ENCODE measurements at places on chromosomes 3 and 15. TPM values are rescaled to one million over a fixed set of nuclear protein-coding genes. Genes with fewer than 3 reads are reported as not detected.

Gene GREM1
- not detected for total RNA-seq

Gene GOLGA6A
- 0.53 TPM for total RNA-seq

DNA sequence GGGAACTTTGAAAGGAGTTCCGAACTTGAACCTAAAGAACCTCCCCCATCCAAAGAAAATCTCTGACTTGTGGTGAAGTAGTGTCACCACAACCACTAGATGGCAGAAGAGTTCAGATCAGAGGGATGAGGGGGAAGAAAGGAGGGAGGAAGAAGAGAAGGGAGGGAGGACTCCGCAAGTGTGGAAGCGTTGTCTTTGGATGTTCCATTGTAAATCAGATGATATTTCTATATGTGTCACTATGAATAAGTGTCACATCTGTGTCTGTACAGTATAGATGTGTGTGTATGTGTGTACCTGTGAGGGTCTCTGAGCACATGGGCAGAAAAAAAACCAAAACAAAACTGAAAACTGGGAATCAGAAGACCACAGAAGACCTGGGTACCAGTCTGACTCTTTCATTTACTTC is 16.9 kb downstream of the SLC24A1 start:
- peak; percentile 37 for DNase-seq

DNA sequence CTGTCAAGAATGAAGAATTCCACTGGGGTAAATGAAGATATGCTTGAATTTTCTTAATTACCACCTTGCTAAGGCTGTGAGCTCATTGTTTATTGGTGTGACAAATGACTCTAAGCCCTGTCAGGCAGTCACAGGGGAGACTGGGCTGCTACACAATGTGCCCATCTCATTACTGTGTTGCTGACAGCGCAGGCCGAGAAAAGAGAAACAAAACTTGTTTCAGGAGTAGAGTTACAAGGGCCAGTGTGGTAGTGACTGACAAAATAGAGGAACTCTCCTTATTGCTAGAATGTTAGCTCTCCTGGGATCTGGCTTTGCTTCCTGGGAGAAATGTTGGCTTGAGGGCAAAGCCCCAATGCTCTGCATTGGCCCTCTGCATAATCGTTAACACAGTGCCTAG is 130.4 kb upstream of the CRBN start:
- no peak for DNase-seq

GRCh38 chr15:26894181-26894580 is 27.3 kb downstream of the GABRA5 start:
- no peak for DNase-seq

GRCh38 chr3:171379281-171379680 is 80.9 kb downstream of the TNIK start:
- no peak for DNase-seq

DNA sequence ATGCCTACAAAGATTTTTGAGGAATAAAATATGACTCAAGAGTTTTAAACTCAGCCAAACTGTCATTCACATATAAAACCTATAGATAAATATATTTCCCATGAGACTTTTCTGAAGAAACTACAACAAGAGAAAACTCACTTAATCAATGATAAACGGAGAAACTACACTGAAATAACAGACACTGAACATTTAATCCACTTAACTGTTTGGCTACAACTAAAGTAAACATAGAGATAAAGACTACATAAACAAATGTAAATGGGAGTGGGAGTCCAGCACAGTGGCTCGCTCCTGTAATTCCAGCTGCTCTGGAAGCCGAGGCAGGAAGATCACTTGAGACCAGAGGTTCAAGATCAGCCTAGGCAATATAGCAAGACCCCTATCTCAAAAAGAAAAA is 79.2 kb downstream of the MEX3B start:
- no peak for DNase-seq

DNA sequence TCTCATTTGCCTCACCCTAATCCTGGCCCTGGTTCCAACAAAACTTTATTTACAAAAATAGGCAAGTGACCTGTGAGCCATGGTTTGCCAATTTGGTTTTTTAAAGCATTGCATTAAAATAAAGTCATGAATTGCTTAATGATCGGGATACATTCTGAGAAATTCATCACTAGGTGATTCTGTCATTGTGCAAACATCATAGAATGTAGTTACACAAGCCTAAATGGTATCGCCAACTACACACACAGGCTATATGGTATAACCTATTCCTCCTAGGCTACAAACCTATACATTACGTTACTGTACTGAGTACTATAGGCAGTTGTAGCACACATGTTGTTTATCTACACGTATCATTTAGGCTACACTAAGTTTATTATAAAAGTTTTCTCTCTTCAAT is 45.9 kb upstream of the SSR3 start:
- no peak for DNase-seq

Measured in activated T-cell treated with anti-CD3 and anti-CD28 coated beads, Interleukin-2, amount 50 U/mL, for 72 hours (primary cell).